Stimulated activated CD8-positive, alpha-beta memory T cell treated with anti-CD3 and anti-CD28 coated beads, Interleukin-2, amount 100 ng/mL, for 48 hours (primary cell): ENCODE measurements at places on chromosomes 2 and 18.
A peak's percentile ranks its signal among the peaks of the same experiment; 100 is the strongest.

- no peak for DNase-seq
These were observed 8.2 kb downstream of the LGALSL start for GRCh38 chr2:64462171-64462570.

- DNase-seq, result no peak
These were observed 22.6 kb downstream of the IMPA2 start for GRCh38 chr18:12003894-12004293.

DNA sequence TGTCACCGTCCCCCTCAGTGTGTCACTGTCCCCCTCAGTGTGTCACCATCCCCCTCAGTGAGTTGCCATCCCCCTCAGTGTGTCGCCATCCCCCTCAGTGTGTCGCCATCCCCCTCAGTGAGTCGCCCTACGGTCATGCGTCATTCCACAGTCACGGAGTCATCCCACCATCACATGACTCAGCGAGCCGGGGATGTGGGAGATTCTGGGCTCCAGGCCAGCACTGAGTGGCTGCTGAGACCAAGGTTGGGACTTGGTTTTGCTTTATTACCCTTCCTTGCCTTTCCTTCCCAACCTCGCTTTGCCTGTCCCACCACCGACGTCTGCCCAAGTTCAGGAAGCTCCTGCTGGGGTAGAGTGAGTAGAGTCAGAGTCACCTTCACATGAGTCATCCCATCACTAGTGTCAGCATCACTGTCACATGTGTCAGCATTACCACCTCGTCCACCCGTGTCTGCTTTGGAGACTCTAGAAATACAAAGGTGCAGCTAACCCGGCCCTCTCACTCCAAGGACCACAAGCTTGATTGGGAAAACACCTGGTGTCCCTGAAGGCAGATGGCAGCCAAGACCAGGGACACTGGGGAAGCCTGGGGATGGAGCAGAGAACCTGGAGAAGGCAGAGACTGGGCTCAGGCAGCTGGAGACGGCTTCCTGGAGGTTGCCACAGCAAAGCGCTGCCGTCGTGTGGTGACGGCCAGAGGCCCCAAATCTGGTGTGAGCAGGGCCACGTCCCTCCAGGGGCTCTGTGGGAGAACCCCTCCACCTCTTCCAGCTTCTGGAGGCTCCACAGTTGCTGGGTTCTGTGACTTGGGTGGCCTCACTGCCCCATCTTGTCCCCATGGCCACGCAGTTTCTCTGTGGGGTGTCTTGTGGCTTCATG, 485.2 kb upstream of the SALL3 start:
- no peak for DNase-seq

DNA sequence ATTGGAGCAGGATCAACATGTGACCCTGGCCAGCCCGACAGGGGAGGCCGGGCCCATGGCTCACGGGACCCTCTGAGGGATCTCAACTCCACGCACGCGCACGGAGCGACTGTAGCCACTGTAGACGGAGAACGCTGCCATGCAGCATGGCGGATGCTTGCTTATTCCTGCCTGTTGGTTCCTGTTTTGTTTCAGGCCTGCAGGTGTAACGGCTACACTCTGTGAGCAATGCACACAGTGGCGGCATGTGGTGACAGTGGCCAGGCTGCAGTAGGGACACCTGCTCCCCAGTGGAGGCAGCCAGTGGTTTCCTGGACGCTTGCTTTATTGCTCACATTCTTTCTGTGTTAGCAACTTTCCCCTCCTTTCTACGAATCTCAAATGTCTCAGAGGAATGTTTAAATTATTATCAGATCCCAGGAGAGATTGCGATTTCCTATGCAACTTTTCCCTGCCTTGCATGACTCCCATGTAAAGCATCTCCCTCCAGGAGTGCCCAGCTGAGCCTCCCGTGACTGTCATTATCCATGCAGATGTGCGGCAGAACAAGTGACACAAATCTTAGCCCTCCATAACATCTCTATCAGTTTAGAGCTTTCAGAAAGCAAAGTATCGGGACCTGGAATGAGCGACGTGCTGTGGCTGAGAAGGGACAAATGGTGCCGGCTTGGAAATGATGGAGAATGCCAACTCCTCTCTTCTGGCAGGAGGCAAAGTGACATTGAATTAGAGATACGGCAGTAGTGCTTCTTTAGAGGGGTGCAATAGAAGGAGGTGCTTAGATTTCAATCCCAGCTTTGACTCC, 209.7 kb downstream of the ASB1 start:
- no peak for DNase-seq

- no peak for DNase-seq
These were observed 135.9 kb upstream of the ID2 start for GRCh38 chr2:8545695-8546611.

DNA sequence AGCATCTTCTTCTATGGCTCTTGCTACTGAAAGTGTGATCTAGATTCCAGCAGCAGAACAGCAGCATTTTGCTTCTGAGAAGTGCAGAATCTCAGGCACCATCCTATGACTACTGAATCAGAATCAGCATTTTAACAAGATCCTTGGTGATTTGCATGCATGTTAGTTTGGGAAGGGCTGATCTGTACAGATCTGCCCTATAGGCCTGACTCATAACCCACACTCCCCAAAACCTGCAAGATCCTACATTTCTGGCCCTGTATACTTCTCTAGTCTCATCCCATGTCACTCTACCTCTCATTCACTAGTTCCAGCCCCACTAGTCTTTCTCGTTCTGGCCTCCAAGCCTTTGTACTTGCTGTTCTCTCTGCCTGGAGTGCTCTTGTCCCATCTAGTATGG, 15.7 kb upstream of the DARS1 start:
- no peak for DNase-seq

DNA sequence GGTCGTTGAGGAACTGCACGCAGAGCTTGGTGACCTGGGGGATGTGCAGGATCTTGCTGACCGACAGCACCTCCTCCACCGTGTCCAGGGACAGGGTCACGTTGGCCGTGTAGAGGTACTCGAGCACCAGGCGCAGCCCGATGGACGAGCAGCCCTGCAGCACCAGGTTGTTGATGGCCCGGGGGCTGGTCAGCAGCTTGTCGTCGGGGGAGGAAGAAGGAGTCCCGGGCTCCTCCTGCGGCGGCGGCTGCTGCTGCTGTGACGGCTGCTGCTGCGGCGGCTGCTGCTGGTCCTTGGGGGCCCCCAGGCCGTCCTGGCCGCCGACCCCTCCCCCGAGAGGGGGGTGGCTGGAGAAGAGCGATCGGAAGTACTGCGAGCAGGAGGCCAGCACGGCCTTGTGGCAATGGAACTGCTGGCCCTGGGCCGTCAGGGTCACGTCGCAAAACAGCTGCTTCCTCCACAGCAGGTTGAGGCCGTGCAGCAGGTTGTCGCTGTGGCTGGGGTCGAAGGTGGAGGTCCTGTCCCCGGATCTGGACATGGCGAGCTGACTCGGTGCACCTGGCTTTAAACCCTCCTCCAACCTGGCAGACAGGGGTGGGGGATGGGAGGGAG, 2.7 kb downstream of the KLHL14 start:
- no peak for DNase-seq

DNA sequence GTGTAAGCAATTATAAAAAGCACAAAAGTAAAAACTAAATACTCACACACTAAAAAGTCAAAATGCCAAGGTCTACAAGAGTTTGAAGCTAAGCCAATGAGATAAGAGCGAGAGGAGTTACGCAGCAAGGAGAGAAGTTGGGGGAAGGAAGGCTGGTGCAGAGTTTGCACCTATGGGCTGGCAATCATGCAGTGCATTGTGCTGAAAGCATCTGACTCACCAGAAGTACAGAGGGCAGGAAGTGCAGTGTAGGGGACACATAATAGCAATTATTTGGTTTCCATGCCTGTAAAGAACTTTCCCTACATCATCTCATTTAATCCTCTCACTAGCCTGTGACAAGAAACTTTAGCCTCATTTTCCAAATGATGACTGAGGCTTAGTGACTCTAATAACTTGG, 142.7 kb upstream of the KYNU start:
- no peak for DNase-seq

GRCh38 chr2:237309011-237309410, 105.0 kb downstream of the COL6A3 start:
- no peak for DNase-seq

GRCh38 chr18:5197032-5197434, at the start of gene AKAIN1:
TSS of gene AKAIN1 (minus strand) at chr18:5197257. CDS start at chr18:5197053, 204 bp downstream.
- no peak for DNase-seq

- no peak for DNase-seq
These were observed 593.3 kb upstream of the SYT4 start for GRCh38 chr18:43870626-43871025.

DNA sequence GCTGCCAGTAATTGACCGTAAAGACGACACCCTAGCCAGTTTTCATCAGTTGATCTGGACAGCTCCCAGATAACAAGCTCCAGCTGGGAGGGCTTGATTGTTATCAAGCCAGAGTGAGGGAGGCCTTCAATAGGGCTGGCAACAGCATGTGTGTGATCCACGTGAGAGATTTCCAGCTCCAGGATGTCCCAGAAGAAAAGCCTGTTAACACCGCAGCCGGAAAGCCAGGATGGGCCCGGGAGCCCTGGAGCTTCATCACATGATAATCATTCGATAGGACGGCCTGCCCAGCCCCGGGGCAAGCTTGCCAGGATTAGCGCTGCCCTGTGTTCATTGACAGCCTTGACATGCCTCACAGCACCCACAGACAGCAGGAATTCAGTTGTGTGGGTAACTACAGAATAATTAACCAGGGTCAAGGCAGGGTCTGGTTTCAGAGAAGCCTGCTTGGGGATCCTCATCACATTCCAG, 182.5 kb downstream of the C1D start:
- DNase-seq, result no peak

DNA sequence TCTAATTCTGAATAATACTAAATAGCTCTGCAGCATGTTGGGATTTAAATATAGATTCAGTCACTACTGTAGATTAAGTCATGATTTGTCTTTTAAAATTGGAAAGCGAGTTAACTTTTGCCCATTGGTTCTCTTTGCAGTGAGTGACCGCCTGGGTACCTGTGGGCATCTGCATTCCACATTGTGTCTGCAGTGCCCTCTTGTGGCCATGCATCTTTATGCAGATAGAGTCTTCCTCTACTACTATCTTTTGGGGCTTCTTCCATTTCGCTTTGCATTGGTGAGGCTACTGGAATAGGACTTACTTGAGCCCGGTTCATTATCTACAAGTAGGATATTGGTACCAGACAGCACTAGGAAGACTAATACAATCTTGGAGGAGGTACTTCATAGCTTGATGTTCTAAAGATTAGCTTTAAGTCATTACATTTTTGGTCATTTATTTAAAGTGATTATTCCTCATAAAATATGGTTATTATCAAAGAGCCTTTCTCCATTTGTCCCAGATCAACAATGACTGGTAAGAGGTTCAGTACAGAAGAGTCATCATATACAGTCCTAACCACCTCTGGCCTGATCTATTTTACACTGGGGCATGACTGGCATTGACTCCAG, 203.0 kb downstream of the SOCS6 start:
- DNase-seq, result peak; percentile 30

GRCh38 chr2:176131848-176132158, 2.3 kb downstream of the HOXD8 start:
- no peak for DNase-seq

DNA sequence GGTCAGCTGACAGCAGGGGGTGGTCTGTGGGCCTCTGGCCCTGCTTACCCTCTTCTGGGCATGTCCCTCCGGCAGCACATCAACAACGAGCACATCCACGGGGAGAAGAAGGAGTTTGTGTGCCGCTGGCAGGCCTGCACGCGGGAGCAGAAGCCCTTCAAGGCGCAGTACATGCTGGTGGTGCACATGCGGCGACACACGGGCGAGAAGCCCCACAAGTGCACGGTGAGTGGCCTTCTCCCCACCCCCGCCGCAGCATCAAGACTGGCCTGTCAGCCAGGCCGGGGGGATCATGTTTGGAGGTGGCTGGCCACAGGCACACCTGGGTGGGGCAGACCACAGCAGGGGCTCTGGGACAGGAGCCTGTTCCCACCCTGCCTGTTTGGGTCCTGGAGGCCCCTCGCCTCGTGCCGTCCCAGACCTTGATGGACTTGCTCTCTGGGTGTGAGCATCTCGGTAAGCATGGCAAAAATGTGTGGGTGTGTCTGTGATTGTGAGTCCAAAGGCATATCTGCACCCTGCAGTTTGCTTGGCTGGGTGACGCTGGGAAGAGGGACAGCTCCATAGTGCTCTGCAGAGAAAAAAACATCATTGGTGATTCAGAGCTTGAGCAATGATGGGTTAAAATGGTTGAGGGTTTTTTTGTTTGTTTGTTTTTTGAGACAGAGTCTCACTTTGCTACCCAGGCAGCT, 242.8 kb downstream of the GLI2 start:
- no peak for DNase-seq

GRCh38 chr2:27263287-27264252, 723 bp upstream of the SLC30A3 start:
- DNase-seq, result no peak

DNA sequence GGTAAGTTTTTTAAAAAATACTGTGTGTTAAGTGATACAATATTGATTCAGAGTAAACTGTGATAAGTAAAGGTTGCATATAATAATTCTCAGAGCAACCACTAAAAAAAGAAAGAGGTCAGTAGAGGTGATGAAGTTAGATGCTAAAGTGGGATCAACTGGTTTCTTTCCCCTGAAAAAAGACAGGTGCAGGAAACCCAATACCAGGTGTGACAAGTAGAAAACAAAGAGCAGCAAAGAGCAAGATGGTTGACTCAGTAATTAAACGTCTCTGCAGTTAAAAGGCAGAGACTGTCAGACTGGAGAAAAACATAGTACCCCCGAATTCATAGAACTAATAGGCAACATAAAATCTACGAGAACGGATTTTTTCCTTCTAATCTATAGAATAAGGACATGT, 128.3 kb downstream of the ATP9B start:
- no peak for DNase-seq

GRCh38 chr2:190678444-190679162, 29.7 kb downstream of the NAB1 start:
- no peak for DNase-seq

DNA sequence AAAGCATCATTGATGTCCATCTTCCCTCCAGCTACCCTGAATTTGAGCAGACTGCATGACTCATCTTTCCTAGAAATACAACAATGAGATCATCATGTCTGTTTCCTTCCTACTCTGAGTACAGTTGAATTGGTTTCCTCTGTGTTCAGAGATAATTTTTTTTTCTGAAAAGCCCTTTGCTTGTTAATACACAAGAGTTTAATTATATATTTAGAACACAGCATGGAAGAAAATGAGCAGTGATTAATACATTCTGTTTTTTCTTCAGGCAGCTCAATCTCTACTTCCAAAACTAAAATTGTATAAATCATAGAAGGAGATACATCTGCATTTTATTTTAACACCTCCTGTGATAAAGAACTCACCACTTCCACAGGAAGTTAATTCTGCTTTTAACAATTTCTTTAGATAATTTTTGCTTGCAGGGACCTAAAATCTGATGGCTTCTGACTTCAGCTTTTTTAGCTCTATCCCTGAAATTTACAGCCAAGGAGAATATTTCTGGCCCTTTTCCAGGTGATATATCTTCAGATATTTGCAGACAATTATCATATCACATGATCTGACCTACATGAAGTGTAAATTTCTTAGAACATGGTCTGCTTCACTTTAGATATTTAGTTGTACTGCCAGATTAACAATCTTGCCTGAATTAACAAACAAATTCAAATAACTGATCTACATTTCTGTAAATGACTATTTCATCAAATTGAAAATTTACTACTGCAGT, 249.0 kb downstream of the TRIB2 start:
- no peak for DNase-seq
